ENCODE measurements at places on chromosomes 12 and 14. TPM values are rescaled to one million over a fixed set of nuclear protein-coding genes. Genes with fewer than 3 reads are reported as not detected.

Gene PCBP2
- 431 TPM for total RNA-seq

Gene ADAM20
- 4.4 TPM for total RNA-seq

Gene SLC16A7
- total RNA-seq = 35.2 TPM

Gene NXPH4
- total RNA-seq = not detected

Gene DDX24
- total RNA-seq = 136 TPM

Gene TPH2
- total RNA-seq = not detected

Gene PTHLH
- 7.5 TPM for total RNA-seq

Gene AP4S1
- 13.8 TPM for total RNA-seq

Gene APOF
- not detected for total RNA-seq

Gene SERPINA5
- total RNA-seq = 9.3 TPM

Gene MMP14
- total RNA-seq = 124 TPM

DNA sequence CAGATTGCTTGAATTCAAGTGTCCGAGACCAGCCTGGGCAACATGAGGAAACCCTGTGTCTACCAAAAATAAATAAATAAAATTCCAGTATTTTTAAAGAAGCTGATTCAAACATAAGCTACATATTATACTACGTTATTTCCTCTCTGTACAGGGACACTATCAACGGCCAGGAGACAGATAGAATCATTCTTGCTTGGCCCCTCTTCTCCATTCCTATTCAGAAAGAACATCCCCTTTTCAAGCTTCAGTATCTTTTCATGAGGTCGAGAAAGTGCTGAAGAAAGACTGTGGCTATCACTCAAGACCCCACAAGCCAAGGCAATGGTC lies 314 bp upstream of the DHRS7 start:
- no peaks in the 10 kb centered on the region for H3K36me3 ChIP-seq
- DNase-seq = no peak
- peak overlapping the region; percentile 89 for H3K27ac ChIP-seq
- no peaks in the 10 kb centered on the region for H3K27me3 ChIP-seq
- H3K4me1 ChIP-seq = peaks cover 15% of the 10 kb centered on the region

DNA sequence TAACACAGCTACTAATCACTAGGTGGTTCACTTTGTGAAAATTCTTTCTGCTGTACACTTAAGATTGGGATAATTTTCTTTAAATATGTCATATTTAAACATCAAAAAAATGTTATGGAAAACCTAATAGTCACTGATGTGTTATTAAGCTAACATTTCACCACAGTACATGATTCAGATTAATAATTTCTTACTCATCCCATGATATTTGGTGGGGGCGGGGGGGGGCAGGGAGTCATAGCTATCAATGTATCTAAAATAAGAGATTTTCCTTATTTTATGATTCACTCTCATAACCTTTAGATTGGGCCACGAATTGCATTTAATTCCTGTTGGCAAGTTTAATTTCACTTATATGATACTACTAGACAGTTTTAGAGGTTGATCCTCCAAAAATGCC lies 88.8 kb downstream of the KCNH5 start:
- H3K36me3 ChIP-seq = no peaks in the 10 kb centered on the region
- H3K27ac ChIP-seq = no peak overlapping the region
- no peak for DNase-seq
- H3K4me3 ChIP-seq = no peak overlapping the region
- H3K27me3 ChIP-seq = no peaks in the 10 kb centered on the region
- H3K4me1 ChIP-seq = no peaks in the 10 kb centered on the region

GRCh38 chr12:31989571-31990362 lies 30.6 kb downstream of the RESF1 start:
- DNase-seq = no peak
- H3K27ac ChIP-seq = no peak overlapping the region
- no peaks in the 10 kb centered on the region for H3K4me1 ChIP-seq
- peaks cover 4% of the 10 kb centered on the region for H3K36me3 ChIP-seq
- H3K27me3 ChIP-seq = no peaks in the 10 kb centered on the region

DNA sequence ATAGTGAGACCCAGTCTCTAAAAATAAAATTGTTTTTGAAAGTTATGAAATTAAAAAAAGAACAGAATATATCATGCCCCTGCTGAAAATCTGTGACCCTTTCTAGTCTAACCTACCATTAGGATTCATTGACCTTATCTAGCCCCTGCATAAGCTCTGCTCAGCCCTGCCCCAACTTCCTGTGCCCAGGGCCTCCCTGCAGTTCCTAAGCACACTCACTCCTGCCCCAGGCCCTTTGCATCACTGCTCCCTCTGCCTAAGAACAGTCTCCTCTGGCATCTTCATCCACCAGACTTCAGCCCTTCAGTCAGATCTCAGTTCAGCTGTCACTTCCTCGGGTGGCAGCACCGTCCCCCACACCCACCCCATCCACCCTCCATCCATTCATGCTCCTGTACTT lies 55.4 kb downstream of the SCARB1 start:
- no peak overlapping the region for H3K27ac ChIP-seq
- no peak for DNase-seq
- no peaks in the 10 kb centered on the region for H3K27me3 ChIP-seq

DNA sequence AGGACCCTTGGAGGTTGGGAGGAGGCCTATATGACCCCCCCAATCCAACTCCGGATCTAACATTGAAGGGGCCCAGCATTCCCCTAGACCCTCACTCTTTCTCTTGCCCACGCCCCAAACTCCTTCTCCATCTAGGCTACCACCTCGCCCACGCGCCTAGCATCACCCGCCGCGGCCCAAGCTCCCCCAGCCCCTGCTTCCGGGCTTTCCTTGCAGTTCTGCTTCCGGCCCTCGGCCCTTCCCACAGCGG lies 445 bp downstream of the CERS5 start:
- H3K27ac ChIP-seq = peak overlapping the region; percentile 95
- peak; percentile 72 for DNase-seq
- peak overlapping the region; percentile 93 for H3K4me3 ChIP-seq

GRCh38 chr12:112007945-112008344 lies 5.0 kb downstream of the TMEM116 start:
- no peak overlapping the region for H3K4me3 ChIP-seq
- no peaks in the 10 kb centered on the region for H3K27me3 ChIP-seq
- no peak overlapping the region for H3K27ac ChIP-seq

GRCh38 chr12:127174881-127175280 lies 1092.1 kb upstream of the TMEM132C start:
- H3K27me3 ChIP-seq = no peaks in the 10 kb centered on the region
- no peak overlapping the region for H3K4me3 ChIP-seq
- no peaks in the 10 kb centered on the region for H3K4me1 ChIP-seq

- DNase-seq = no peak
Observed at GRCh38 chr14:98754343-98755020, 517.5 kb downstream of the BCL11B start.

DNA sequence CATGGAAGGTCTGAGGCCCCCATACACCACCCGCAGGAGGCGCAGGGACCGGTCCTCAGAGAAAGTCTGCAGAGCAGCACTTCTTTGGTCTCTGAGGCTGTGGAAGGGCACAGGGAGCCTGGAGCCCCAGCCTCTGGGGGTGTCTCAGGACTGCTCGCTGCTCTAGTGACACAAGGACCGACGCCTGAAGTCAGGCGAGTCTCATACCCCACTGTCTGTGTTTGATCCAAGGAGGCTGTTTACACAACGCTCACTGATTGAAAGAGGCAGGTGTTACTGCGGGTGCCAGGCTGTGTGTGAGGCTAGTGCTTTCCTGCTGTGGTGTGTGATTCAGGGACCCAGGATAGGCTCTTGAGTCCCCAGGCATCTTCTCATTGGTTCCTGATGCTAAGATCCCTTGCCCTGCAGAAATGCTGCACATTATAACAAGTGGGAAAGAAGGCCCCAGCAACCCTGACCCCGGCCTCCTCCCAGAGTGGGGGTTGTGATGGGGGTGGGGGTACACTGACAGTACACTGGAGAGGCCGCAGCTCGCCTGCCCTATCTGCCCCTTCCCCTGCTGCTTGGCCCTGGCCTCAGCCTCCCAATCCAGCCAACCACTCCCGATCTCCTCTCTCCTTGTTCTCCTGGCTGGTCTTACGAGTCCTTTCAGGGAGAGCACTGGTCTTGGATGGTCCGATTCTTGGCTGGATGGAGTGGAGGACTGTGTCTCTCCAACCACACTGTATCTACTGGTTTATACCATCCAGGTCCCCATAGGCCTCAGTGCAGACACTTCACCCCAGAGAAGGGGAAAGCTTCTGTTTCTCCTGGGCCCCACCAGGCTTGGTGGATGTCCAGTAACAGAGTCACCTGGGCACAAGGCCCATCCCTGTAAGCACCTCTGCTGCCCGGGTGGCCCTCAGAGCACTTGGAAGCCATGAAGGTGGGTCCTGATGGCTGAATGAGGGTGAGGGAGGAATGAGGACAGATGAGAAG lies 6.6 kb downstream of the CACNA2D4 start:
- no peaks in the 10 kb centered on the region for H3K27me3 ChIP-seq
- DNase-seq = no peak
- H3K4me3 ChIP-seq = no peak overlapping the region

DNA sequence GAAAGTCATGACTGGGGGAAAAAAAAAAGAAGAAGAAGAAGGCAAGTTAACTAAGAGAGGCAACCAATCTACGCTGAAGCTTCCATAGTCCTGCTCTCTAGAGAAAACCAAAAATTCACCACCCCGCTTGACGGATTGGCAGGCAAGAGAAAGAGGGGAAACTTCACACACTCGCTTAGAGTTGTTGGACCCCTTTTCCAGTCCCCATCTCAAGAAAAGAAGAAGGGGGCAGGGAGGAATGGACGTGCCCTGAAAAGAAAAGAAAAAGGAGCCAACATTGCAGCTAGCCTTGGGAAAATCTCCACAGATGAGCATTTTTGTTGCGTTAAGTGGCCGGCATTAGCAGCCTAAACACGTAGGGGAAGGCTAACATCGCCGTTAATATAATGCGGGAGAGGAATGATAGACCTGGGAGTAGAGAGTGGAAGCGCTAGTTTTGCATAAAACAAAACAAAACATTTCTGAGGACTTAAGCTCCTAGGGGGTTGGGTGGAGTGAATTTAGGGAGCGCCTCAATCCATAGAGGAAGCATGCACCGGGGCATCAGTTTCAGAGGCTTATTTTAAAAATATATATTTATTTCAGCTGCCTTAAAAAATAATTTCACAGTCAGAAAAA lies 11.3 kb upstream of the FOXG1 start:
- peaks cover 37% of the 10 kb centered on the region for H3K27me3 ChIP-seq
- H3K27ac ChIP-seq = no peak overlapping the region
- no peak overlapping the region for H3K4me3 ChIP-seq
- H3K36me3 ChIP-seq = no peaks in the 10 kb centered on the region

- H3K4me3 ChIP-seq = peak overlapping the region; percentile 37
- H3K36me3 ChIP-seq = no peaks in the 10 kb centered on the region
- peaks cover 62% of the 10 kb centered on the region for H3K27me3 ChIP-seq
- H3K27ac ChIP-seq = no peak overlapping the region
Observed at GRCh38 chr14:60485057-60485597, 736 bp downstream of the C14orf39 start.

- H3K27me3 ChIP-seq = no peaks in the 10 kb centered on the region
- DNase-seq = no peak
- H3K4me3 ChIP-seq = no peak overlapping the region
- H3K36me3 ChIP-seq = no peaks in the 10 kb centered on the region
- H3K4me1 ChIP-seq = peaks cover 11% of the 10 kb centered on the region
- no peak overlapping the region for H3K27ac ChIP-seq
Observed at GRCh38 chr12:53115112-53115890, 12.0 kb downstream of the SOAT2 start.

- no peak overlapping the region for H3K4me3 ChIP-seq
- peak overlapping the region; percentile 96 for H3K27ac ChIP-seq
- peak; percentile 89 for DNase-seq
- no peaks in the 10 kb centered on the region for H3K27me3 ChIP-seq
- peaks cover 47% of the 10 kb centered on the region for H3K4me1 ChIP-seq
Observed at GRCh38 chr12:108565976-108566375, 3.6 kb downstream of the ISCU start.

GRCh38 chr12:116599285-116600136 lies 40.3 kb downstream of the MAP1LC3B2 start:
- peak; percentile 94 for DNase-seq
- no peaks in the 10 kb centered on the region for H3K36me3 ChIP-seq
- peak overlapping the region; percentile 81 for H3K27ac ChIP-seq

GRCh38 chr14:104871145-104871655 lies 6.1 kb downstream of the CEP170B start:
- no peak overlapping the region for H3K27ac ChIP-seq
- DNase-seq = peak; percentile 58
- H3K4me3 ChIP-seq = no peak overlapping the region

- peaks cover 41% of the 10 kb centered on the region for H3K36me3 ChIP-seq
- H3K27me3 ChIP-seq = no peaks in the 10 kb centered on the region
- no peak overlapping the region for H3K4me3 ChIP-seq
Observed at GRCh38 chr14:65045709-65046108, 56.6 kb downstream of the MAX start.

DNA sequence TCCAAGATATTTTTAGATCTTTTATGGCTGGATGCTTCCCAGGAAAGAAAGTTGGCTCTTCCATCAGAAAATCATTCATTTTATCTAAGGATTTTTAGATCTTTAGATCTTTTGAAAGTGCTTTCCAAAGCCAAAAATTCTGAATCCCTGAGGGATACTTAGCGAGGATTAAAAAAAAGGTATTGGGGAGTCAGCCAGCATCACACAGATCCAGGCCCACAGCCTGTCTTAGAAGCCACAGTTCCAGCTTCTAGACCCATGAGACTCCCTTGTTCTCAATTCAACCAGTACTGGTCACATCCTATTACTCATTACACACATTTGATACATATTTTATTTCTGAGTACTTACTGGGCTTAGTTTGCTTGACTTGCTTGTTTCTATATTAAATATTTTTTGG lies 49.9 kb downstream of the TSPAN8 start:
- no peaks in the 10 kb centered on the region for H3K36me3 ChIP-seq
- H3K4me1 ChIP-seq = no peaks in the 10 kb centered on the region
- H3K4me3 ChIP-seq = no peak overlapping the region
- H3K27ac ChIP-seq = no peak overlapping the region
- DNase-seq = no peak

DNA sequence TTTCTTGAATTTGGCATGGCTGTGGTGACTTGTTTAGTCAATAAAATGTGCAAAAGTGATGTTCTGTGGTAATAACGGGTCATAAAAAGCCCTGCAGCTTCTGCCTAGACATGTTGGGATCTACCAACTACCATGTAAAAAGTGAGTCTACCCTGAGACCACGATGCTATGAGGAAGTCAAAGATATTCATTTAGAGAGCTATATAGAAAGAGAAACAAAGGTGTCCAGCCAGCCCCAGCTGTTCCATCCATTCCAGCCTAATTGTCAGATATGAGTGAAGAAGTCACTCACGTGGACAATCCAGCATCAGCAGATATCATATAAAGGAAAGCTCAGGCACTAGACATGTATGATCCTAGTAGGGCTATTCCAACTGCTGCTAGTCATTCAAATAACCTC lies 117.2 kb upstream of the SSTR1 start:
- no peak overlapping the region for H3K4me3 ChIP-seq
- H3K4me1 ChIP-seq = no peaks in the 10 kb centered on the region
- no peak for DNase-seq
- H3K27ac ChIP-seq = no peak overlapping the region

GRCh38 chr14:51523243-51523642 lies 128.5 kb upstream of the FRMD6 start:
- DNase-seq = no peak
- H3K27ac ChIP-seq = no peak overlapping the region
- H3K27me3 ChIP-seq = no peaks in the 10 kb centered on the region
- no peaks in the 10 kb centered on the region for H3K36me3 ChIP-seq
- no peak overlapping the region for H3K4me3 ChIP-seq
- H3K4me1 ChIP-seq = peaks cover 12% of the 10 kb centered on the region

- H3K4me3 ChIP-seq = no peak overlapping the region
- no peak for DNase-seq
- H3K36me3 ChIP-seq = no peaks in the 10 kb centered on the region
- H3K27me3 ChIP-seq = no peaks in the 10 kb centered on the region
- no peaks in the 10 kb centered on the region for H3K4me1 ChIP-seq
- H3K27ac ChIP-seq = no peak overlapping the region
Observed at GRCh38 chr14:106216679-106217078, 690.3 kb downstream of the TMEM121 start.

GRCh38 chr14:60863249-60863648 lies 117.6 kb downstream of the TRMT5 start:
- H3K36me3 ChIP-seq = no peaks in the 10 kb centered on the region
- no peak overlapping the region for H3K4me3 ChIP-seq
- no peak for DNase-seq
- H3K27me3 ChIP-seq = no peaks in the 10 kb centered on the region

All from sigmoid colon (tissue), 7 donors.